Activated T-helper 1 cell treated with anti-CD3 and anti-CD28 coated beads, Interleukin-2, amount 50 U/mL, for 16 hours (primary cell): ENCODE measurements at places on chromosomes 2 and 18.

DNA sequence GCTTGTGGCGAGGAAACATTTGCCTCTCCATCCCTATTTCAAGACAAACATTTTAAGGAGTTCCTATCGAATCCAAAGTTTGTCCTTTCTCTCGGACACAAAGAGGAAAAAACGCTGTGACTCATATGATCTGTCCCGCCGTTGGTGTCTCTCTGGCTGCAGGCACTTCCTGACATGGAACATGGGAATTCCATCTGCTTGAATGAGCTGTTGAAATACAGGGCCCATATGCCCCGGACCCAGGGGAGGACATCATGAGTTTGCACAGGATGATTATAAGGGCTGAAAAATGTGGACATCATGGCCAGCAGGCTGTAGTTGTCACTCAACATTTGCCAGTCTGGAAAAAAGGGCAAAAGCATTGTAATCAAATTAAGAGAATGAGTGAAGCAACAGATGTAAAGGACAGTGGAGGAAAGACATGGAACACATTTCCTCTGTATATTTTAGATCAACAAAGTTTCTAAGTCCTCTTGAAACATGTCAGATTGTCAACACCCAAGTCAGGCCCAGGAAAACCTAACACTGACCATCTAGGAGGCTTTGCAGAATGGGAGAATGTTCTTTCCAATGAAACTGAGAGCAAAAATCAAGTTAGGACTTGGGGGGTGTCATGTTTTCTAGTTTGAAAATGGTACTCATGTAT, 103.2 kb upstream of the SMIM21 start:
- DNase-seq = no peak

GRCh38 chr2:219278655-219279150, 463 bp upstream of the DNAJB2 start:
- no peak for DNase-seq

- DNase-seq = no peak
Measured at GRCh38 chr2:183229386-183229785, 105.1 kb downstream of the NUP35 start.

- no peak for DNase-seq
Measured at GRCh38 chr2:200590090-200590489, 4.3 kb downstream of the AOX1 start.

GRCh38 chr18:13836559-13836958, 12.6 kb downstream of the MC5R start:
- DNase-seq = no peak

- DNase-seq = no peak
Measured at GRCh38 chr2:37654419-37654818, 17.0 kb downstream of the CDC42EP3 start.

DNA sequence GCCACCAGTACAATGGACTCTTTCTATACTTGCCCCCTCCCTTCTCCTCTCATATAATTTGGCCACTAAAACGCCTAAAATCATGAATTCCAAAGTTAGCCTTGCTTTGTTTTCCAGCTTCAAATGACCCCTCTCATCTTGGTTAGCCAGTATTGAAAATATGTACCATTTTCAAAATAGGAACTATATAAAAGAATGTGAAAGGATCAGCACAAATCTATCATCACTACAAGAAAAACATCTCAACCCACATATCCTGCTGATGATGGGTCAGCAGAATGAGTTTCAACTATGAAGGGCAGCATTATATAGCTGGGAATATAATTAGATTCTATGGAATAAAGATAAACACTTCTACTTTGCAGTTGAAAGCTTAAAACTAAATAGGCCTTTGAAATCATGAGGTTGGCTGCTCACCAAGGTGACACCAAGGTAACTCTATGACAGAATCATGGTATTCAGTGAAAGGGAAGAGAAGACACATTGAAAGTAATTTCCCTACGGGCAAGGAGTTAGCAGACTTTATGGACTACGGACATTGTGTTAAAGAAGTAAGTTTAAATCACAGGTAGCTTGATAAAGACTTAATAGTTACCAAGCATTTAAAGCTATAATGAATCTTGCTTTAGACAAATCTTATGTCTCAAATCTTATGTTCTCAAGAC, 873.0 kb downstream of the CPS1 start:
- DNase-seq = no peak

DNA sequence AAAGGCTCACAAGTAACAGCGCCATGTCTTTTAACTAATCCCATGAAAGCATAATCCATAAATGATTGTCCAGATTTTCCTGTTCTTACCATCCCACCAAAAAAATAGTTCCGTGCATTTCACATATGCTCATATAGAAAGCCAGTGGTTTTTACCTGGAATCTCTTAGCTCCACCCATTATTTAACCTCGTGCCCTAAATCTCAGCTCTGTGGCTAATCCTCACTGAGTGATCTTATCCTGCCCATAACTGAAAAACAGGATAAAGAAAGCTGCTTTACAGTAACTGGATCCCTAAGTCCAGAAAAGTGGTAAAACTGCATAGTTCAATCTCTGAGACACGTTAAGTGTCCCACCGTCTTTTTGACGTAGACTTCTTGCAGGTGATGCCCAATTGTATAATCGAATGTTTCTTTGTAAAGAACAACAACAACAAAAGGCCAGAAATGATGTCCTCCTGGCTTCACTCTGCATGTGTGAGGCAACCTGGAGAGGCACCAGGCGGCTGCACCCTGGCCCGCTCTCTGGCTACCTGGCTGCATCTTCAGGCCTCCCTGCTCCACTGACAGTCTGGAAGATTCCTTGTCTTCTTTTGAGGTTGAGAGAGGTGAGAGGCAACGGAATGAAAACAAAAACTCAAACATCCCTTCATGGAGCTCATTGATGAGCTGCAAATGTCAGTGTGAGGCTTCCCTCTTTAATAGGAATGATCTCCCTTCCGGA, 38.6 kb downstream of the FEZ2 start:
- no peak for DNase-seq

- DNase-seq = no peak
Measured at GRCh38 chr2:159461076-159461475, 155.3 kb downstream of the BAZ2B start.

- no peak for DNase-seq
Measured at GRCh38 chr2:181814057-181814491, 77.5 kb upstream of the ITPRID2 start.

- no peak for DNase-seq
Measured at GRCh38 chr2:222239945-222240675, 58.7 kb downstream of the PAX3 start.

DNA sequence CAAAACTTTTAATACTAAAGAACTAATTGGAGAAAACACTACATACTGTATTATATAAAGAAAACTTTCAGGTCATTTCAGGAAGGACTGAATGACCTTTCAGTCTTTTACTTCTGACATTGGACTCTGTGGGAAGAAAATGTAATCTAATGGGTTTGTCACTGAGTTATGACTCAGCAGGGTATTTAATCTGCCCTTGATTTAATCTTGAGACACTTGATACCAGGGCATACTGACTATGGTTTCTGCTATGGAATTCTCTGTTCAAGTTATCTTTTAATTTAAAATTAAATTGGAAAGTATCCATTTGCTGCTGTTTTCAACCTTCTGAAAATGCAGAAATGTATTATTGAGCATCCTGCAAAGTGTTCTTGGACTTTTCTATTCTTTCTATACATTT, 354.2 kb upstream of the GALNT5 start:
- DNase-seq = no peak

- no peak for DNase-seq
Measured at GRCh38 chr18:54734059-54734458, 94.2 kb upstream of the RAB27B start.

- no peak for DNase-seq
Measured at GRCh38 chr18:9700261-9700796, 7.8 kb upstream of the RAB31 start.

GRCh38 chr18:7585276-7585670, 18.2 kb downstream of the PTPRM start:
- no peak for DNase-seq

DNA sequence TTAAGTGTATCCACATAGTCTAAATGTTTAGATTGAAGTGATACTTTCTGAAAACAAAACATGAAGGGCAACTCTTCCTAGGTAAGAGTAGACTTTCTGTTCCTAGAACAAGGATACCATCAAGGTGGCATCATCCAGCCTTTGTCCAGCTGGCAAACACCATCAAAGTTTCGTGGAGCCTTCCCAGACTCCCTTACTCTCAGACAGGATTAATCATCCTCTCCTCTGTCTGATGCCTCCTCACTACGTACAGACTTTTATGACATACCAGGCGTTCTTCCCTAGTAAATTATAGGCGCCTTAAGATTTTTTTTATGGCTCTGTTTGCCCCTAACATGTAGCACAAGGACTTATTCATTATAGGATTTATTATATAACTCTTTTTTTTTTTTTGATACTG, 29.4 kb upstream of the ASNSD1 start:
- DNase-seq = no peak

- DNase-seq = no peak
Measured at GRCh38 chr18:2114765-2115164, 456.5 kb downstream of the METTL4 start.

GRCh38 chr2:186544255-186544675, 45.6 kb upstream of the ITGAV start:
- no peak for DNase-seq
